ENCODE measurements at places on chromosomes 7 and 10. TPM values are rescaled to one million over a fixed set of nuclear protein-coding genes. Genes with fewer than 3 reads are reported as not detected.

DNA sequence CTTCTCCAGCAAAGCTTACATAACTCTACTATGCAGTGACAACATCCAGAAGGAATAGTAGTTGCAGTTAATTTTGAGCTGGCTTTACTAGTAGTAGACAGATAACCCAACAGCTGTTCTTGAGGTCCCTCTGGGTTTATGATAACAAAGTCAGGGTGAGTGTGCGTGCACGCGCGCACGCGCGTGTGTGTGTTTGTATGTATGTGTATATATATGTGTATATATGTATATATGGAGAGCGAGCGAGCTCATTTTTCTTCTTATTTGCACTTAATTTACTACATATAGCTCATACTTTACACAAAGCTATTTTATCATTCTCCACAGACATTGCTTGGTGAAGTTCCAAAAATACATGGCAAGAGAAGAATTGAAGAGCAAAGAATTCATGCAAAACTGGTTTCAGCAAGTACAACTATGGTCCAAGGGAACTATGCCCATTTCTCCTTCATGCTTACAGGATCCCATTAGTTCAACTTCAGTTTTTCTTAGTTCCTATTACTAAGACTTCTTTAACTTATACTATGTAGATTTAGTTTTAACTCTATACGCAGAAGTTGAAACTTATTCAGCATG is 105.9 kb upstream of the TMEM168 start:
- DNase-seq = no peak

DNA sequence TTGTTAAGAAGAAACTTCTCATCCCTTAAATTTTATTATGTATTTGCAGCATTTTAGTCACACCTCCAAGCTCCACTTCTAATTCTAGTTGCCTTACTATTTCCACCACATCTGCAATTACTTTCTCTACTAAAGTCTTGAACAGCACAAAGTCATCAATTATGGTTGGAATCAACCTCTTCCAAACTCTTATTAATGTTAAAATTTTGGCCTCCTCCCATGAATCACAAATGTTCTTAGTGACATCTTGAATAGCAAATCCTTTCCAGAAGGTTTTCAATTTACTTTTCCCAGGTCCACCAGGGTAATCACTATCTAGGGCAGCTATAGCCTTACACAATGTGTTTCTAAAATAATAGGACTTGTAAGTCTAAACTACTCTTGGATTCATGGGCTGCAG is 126.3 kb upstream of the POM121L12 start:
- DNase-seq = no peak

DNA sequence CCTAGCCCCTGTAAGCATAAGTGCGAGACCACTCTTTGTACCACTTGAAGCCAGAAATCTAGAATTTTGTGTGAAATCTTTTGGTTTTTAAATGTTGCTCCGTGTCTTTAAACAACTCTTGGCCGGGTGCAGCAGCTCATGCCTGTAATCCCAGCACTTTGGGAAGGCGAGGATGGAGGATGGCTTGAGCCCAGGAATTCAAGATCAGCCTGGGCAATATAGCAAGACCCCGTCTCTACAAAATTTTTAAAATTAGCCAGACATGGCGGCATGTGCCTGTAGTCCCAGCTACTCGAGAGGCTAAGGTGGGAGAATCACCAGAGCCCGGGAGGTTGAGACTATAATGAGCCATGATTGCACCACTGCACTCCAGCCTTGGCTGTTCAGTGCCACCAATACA is 4.4 kb upstream of the SLF2 start:
- no peak for DNase-seq

NHLRC2 gene
- 7.8 TPM for total RNA-seq

PDE6C gene
- total RNA-seq = not detected

CUZD1 gene
- total RNA-seq = 0.20 TPM

HECTD2 gene
- total RNA-seq = 6.0 TPM

INMT gene
- total RNA-seq = under 0.01 TPM

All from lung microvascular endothelial cell (primary cell).